ENCODE measurements at places on chromosomes 4 and X.
A peak's percentile ranks its signal among the peaks of the same experiment; 100 is the strongest.

DNA sequence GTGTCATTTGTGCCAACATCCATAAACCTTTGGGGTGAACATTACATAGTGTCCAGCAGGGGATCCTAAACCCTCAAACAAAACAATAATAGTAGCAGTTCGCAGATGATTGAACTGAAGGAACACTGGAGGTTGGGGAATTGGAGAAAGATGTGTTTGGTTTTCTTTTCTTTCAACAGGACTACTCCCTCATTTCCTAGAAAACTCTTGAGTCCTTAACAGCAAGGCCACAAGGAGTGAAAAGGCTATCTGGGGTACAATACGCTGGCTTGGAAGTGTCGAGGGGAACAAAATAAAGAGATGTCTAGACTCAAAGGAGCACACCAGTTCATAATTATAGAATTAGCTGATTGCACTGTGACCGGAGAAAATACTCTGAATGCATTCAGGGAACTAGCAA is 72.1 kb downstream of the IDS start:
- no peak for DNase-seq

DNA sequence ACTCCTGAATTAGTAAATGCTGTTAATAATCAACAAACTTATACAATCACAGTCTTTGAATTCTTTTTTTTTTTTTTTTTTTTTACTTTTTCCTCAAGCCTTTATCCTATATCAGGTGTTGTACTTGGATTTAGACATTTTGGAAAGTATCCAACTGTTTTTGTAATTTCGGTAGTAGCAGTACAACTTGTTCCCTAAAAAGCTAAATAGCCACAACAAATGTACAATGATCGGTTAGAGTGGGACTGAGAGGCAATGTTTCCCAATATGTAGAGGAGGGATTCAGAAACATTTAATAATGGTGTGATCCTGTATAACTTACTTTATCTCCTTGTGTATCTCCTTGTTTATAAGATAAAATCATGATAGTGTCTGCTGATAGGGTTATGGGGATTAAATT is 343.1 kb downstream of the GRID2 start:
- DNase-seq, result no peak

DNA sequence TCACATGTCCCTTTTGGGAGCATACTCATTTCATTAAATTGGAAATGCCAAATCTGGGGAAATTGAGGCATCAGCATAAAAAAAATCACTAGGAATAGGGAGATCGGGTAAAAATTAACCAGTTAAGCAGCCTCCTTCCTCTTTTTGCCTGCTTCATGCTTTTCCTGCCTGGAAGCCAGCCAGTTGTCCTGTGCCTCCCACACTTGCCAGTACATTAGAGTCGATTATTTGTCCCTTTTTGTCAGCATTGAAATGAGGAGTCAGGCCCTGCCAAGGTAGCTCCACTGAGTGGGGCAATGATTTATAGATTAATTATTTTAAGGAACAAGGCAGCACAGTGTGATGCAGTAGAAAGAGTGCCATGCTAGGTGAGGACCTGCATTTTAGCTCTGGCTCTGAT is 55.3 kb downstream of the SH2D1A start:
- DNase-seq, result peak; percentile 3

GRCh38 chrX:16695079-16695676 is 17.3 kb downstream of the CTPS2 start:
- DNase-seq, result peak; percentile 27

DNA sequence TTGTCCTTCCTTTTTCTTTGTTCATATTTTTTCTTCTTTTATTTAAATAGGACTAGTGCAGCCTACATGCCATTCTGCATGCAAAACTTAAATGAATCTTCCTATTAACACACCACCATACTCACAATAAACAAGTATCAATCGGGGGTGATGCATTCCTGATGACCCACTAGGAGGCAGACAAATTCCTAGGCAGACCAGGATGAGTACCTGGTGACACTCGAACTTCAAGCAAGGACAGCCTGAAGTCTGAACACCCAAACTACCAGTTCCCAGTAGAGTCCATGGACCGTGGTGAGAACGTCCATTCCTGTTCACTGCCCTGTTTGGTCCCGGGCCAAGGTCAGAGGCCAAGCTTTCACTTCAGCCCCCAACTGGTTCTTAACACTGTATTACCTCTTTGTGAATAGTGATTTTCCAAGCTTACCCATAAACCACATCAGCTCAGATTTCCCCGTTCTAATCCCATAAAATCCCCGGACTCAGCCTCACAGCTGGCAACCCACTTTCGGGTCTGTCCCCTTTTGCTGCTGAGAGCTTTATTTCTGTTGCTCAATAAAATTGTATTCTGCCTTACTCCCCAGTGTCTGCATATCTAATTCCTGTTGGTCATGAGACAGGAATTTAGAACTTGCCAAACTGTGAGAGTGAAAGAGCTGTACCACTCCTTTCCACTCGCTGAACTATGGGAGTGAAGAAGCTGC is 1286.6 kb downstream of the FSTL5 start:
- no peak for DNase-seq

- peak; percentile 38 for DNase-seq
These were observed 10.0 kb upstream of the OPHN1 start for GRCh38 chrX:68443155-68443868.

DNA sequence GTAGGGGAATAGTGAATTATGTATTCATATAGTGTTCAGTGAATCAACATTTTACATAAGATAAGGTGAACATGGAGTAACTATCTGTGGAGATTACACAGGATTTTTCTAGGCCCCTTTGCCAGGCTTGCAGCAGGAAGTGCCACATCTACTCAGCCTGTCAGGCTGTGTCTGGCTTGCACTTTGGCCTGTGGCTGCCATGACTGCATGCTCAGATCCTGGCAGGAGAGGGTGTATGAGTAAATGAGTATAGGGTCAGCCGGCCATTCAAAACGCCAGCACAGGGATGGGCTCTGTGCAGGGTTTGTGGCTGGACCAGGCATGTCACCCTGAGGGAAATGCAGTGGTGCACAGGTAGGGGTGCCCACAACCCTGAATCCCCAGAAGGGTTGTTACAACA is 51.9 kb downstream of the UBQLN2 start:
- DNase-seq, result no peak

GRCh38 chr4:134027931-134028330 is 173.7 kb downstream of the PABPC4L start:
- peak; percentile 70 for DNase-seq

GRCh38 chrX:152445926-152446325 is 5.2 kb downstream of the GABRA3 start:
- DNase-seq, result no peak

DNA sequence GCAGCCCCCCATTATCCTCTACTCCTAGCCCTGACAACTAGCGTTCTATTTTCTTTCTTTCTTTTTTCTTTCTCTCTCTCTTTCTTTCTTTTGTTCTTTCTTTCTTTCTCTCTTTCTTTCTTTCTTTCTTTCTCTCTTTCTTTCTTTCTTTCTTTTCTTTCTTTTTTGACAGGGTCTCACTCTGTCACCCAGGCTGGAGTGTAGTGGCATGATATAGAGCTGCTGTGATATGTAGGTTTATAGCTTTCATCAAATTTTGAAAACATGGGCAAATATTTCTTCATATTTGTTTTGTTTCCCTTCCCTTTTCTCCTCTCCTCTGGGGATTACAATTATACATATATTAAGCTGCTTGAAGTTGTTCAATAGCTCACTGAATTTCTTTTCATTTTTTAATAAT is 39.1 kb upstream of the LONRF3 start:
- no peak for DNase-seq

- no peak for DNase-seq
These were observed 24.6 kb downstream of the F9 start for GRCh38 chrX:139554991-139555675.

GRCh38 chrX:150982235-150982787 is 824 bp upstream of the HMGB3 start:
- no peak for DNase-seq

GRCh38 chr4:1419708-1420107 is 13.5 kb upstream of the NKX1-1 start:
- no peak for DNase-seq

DNA sequence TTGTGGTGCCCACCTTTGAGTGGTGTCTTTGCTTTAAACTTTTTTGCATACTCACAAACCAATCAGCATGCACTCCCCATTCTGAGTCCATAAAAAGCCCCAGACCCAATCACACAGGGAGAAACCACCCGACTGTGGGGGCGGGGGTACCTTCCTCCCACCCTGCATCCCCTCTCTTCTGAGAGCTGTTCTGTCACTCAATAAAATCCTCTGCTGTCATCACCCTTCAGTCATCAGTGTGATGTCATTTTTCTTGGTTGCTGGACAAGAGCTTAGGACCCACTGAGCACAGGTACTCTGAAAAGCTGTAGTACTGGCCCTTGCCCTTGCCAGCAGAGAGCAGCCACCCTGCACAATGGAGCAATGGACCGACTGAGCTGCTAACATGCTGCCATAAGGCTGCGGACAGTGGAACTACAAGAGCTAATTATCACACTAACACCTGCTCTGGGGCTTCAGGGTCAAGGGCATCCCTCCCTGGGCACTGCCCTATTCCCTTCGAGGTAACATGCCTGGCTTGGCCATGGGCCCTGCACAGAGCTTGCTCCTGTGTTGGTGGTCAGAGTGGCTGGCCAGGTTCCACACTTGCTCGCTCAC is 62.9 kb upstream of the PGRMC2 start:
- no peak for DNase-seq

- DNase-seq, result no peak
These were observed 24.0 kb downstream of the IGFBP7 start for GRCh38 chr4:57086031-57086723.

DNA sequence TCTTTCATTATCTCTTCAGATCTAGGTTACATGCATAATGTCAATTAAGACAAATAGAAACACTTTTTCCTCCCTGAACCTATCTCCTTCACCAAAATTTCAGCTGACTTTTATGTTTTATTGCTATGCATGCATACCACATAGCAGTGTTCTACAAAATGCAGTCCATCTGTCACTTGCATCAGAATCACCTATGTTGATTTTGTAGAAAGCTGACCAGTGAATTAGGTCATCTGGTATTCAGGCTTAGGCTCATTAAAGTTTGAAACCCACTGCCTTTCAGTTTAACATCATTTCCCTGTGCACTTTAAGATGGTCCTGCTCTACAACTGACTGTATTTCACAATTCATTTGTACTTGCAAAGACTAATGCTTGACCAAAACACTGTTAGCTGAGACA is 277.9 kb downstream of the CFAP299 start:
- no peak for DNase-seq

DNA sequence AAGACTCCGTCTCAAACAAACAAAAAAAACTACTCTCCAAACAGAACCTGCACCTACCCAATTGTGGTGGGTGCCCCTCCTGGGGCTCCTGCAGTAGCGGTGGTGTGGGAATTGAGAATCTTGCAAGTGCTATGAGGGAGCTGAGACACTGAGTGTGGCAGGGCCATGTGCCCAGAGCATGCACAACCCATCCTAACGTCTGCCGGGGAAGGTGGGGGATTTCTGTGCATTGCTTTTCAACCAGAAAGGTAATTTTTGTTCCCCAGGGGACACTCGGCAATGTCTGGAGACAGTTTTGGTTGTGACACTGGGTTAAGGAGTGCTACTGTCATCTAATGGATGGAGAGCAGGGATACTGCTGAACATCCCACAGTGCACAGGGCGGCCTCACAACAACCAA is 35.7 kb downstream of the TBL1X start:
- DNase-seq, result no peak

- DNase-seq, result no peak
These were observed 201.5 kb upstream of the GATB start for GRCh38 chr4:151962138-151962823.

GRCh38 chrX:72125331-72126047 is 6.2 kb downstream of the RTL5 start:
- DNase-seq, result no peak

GRCh38 chrX:104195489-104196084 is 29.3 kb downstream of the FAM199X start:
- peak; percentile 5 for DNase-seq

DNA sequence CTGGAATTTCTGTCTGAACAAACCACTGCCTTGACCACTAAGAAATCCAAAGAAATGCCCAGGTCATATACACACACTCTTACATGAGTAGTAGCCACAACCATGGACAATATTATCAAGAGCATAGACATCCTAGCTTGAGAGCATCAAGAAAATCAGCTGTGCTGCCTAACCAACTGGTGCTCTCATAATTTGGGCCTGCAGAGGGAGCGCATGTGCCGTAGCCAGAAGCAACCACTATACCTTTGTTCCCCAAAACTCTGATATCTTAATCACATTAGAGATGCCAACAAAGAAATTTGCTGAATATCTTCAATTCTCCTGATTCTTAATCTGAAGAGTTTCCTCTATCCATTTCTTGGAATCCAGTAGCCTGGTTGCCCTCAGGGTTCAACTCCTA is 163.6 kb downstream of the ZNF674 start:
- DNase-seq, result no peak

GRCh38 chr4:11336435-11336834 is 92.3 kb downstream of the HS3ST1 start:
- no peak for DNase-seq

GRCh38 chr4:166996216-166996615 is 238.1 kb downstream of the SPOCK3 start:
- no peak for DNase-seq

DNA sequence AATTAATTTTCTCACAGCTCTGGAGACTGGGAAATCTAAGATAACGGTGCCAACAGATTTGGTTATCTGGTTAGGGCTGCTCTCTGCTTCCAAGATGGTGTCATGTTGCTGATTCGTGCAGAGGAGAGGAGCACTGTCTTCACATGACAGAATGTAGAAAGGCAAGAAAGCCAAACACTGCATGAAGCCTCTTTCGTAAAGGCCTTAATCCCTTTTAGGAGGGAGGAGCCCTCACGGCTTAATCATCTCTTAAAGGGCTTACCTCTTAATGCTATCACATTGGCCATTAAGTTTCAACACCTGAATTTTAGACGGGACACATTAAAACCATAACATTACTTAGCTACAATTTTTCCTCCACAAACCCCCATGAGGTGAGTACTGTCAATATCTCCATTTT is 174.1 kb downstream of the COX18 start:
- no peak for DNase-seq

DNA sequence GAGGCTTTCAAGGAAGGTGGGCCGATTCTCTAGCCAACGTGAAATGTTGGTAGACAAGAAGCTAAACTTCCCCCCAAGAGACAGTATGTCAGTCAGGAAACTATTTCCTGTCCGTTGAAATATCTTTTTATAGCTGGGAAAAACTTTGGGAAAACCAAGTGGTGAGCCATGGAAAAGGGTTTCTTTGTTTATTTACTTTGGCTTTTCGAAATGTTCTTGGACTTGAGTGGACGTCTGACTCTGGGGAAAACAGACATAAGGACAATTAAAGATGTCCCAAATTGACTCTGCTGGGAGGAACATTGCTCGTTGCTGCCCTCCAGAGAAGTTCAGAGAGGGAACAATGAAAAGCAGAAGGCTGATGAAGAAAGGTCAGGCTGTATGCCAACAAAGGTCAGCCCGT is 295.4 kb downstream of the RAPGEF2 start:
- no peak for DNase-seq

GRCh38 chr4:186809070-186809469 is 85.4 kb upstream of the FAT1 start:
- no peak for DNase-seq

DNA sequence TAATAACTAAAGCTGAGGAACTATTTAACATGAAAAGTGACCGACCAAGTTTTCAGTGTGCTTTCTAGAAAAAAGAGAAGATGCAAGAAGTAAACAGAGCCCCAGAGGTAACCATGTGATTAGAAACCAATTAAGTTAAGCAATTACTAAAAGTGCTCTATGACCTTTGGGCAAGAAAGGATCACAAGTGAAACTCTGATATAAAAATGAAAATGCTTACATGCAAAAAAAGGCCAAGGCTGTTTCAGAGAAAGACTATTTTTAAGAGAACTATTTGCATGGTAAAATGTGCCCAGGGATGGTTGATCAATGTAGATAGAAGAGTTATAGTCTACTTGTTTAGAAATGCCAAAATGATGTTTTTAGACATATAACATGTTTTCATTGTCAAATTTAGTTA is 22.0 kb downstream of the KLHL15 start:
- DNase-seq, result no peak
